HT-29 (cell line): ENCODE measurements at places on chromosomes 4 and X. TPM values are rescaled to one million over a fixed set of nuclear protein-coding genes. Genes with fewer than 3 reads are reported as not detected.

DNA sequence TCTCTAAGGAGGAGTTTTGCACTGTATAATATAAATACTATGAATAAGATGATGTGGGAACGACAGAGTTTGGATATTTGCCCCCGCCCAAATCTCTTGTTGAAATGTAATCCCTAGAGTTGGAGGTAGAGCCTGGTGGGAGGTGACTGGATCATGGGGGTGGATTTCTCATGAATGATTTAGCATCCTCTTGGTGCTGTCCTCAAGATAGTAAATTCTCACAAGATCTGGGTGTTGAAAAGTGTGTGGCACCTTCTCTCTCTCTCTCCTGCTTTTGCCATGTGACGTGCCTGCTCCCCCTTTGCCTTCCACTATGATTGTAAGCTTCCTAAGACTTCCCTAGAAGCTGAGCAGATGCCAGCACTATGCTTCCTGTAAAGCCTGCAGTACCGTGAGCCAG is 241.6 kb upstream of the ETNPPL start:
- DNase-seq, result no peak

GRCh38 chr4:137393044-137393443 is 139.2 kb downstream of the PCDH18 start:
- DNase-seq, result no peak

Gene CDKL2
- not detected in 2 replicates for total RNA-seq

DNA sequence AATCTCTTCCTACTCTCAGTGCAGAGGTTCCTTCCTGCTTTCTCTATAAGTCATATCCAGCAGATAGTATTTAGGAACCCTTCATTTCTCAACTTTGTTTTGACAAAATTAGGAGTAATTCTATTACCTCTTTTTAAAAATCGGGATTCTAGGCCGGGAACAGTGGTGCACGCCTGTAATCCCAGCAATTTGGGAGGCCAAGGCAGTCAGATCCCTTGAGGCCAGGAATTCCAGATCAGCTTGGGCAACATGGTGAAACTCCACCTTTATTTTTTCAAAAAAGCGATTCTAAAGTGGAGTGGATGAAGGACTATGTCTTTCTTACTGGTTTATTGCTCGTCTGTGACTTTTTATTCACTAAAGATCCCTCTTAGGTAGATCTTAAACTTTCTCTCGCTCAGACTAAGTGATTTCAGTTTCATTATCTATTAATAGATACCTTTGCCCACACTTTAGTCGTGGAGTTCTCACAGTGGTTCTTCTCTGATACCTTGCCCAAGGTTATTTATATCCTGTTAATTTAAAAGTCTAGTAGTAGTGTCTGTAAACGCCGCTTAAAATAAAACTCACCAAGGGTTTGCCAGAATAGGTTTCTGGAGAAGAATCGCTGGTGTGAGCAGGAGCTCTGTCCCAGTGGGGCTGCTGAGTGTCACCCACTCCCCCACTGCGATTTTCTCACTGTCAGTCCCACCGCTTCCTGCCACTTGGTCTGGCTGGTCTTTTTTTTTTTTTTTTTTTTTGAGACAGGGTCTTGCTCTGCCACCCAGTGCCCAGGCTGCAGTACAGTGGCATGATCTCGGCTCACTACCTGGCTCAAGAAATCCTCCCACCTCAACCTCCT is 27.0 kb upstream of the TMEM131L start:
- no peak for DNase-seq

GRCh38 chr4:6092971-6093370 is 74.7 kb upstream of the C4orf50 start:
- no peak for DNase-seq

DNA sequence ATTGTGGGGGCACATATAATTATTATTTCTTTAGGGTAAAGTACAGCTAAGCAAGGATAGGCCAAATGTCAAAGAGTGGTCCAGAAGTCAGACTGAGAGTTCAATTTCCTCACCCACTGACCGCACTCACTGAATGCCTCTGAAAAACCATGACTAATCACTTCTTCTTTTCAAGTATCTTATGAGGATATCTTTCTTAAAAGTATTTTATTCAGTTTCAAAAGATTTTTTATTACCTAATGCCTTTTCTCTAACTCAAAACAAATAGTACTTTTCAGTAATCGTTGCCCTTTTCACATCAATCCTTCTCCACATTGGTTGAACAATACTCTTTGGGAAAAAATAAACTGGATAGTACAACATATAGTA is 61.7 kb upstream of the CAMK2D start:
- no peak for DNase-seq

DNA sequence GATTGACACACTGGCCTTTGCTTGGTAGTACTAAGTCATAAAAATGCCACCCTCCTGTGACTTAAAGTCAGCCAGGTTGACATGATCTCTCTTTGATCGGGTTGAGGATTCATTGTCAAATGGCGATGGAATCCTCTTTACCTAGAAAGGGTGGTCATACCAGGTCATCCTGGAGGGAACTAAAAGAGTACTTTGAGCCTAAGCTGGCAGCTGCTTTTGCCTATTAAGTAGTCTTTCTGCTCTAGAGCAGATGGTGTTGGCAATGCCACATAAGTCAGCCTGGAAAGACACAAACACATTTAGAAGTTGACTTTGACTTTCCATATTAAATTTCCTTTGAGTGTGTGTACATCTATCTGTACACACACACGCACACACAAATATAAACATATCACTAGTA is 39.2 kb upstream of the C4orf54 start:
- DNase-seq, result no peak

- DNase-seq, result no peak
These were observed 33.2 kb downstream of the HMX1 start for GRCh38 chr4:8838296-8838960.

Gene IL13RA1
- 22.7 and 25.7 TPM in 2 replicates for total RNA-seq

DNA sequence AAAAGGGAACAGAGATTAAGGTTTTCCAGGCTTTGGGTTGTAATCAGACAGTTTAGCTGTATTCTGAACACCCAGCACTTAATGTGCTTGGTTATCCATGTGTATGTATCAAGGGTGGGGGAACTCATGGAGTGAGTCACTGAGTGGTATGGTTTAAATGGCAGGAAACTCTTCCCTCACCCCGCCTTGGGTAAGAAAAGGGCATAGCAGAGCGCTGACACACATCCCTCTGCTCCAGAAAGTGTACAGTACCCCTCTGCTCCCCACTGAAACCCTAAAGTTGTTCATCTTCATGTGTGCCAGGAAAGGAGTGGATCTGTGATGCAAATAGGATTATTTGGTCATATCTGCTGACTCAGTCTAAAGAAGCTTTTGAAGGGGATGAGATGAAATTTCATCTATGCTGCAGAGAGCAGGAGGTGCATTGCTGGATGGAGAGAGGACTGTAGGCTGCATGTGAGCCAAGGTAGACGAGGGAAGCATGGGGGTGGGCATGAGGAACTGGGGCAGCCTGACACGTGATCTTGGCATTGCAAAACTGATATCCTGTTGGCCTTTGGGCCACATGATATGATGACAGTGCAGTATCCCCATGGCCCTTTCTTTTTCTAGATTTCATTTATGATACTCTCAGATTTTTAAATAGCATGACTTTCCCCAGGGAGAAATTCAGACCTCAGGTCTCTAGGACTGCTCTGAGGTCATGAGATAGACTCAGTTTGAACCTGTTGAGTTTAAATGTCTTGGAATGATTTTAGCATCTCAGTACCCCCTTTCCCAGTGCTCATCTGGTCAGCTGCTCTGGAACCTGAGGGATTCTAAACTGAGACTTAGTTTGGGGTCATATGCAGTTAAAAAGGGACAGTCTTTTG is 84.8 kb downstream of the TMEM164 start:
- DNase-seq, result peak; percentile 54

DNA sequence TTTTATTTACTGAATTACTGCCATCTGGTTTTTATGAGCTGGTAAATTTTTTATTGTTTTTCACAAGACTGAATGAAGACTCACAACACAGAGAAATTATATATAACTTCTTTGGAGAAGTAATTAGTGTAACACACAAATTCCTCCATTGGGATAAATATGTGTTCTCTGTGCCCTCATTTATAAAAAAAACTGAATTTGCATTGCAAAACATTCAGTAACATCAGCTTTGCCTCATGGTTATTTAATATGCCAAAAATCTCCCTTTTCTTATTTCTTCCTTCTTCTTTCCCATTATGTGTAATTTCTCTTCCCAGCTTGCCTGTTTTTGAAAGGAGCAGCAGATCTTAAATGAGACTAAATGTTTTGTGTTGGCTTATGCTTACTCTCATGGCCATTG is 18.5 kb downstream of the CASP6 start:
- no peak for DNase-seq

GRCh38 chr4:185039508-185040273 is 21.4 kb downstream of the HELT start:
- peak; percentile 45 for DNase-seq

DNA sequence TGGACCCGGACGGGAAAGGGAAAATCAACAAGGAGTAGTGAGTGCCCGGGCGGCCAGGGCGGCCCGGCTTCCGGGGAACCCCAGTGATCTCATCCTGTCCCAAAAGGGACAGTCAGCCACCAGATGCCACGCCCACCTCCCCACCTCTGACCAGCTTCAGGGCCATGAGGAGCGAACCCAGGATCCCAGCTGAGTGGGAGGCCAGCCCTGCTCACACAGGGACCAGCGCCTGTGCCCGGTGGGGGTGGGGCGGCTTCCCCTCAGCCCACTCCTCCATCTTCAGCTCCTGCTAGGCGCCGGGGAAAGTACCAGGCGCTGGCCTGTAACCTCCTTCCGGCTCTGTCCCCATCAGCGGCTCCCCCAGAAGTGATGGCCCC is 6.2 kb downstream of the MYL5 start:
- no peak for DNase-seq

Gene XAGE3
- not detected in 2 replicates for total RNA-seq

- no peak for DNase-seq
These were observed 377.4 kb downstream of the SMARCA1 start for GRCh38 chrX:129145840-129146272.

DNA sequence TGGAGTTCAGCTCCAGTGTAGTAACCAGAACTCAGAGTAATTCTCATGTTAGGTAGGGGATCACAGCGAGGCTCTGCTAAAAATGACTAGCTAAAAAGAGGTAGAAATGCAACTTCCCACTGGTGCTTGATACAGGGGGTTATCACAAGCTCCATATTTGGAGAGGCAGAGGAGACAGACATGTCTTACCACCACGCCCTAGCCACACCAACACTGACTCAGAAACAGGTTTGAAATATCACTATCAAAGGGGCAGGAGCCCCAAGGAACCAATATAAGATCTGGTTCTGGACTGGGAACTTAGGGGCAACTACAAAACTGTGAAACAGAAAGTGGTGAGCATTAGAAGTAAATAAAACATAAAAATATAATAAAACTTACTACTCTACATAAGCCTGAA is 62.9 kb downstream of the IQCM start:
- no peak for DNase-seq

Gene IGSF1
- total RNA-seq, result 0.74 and 0.83 TPM in 2 replicates

DNA sequence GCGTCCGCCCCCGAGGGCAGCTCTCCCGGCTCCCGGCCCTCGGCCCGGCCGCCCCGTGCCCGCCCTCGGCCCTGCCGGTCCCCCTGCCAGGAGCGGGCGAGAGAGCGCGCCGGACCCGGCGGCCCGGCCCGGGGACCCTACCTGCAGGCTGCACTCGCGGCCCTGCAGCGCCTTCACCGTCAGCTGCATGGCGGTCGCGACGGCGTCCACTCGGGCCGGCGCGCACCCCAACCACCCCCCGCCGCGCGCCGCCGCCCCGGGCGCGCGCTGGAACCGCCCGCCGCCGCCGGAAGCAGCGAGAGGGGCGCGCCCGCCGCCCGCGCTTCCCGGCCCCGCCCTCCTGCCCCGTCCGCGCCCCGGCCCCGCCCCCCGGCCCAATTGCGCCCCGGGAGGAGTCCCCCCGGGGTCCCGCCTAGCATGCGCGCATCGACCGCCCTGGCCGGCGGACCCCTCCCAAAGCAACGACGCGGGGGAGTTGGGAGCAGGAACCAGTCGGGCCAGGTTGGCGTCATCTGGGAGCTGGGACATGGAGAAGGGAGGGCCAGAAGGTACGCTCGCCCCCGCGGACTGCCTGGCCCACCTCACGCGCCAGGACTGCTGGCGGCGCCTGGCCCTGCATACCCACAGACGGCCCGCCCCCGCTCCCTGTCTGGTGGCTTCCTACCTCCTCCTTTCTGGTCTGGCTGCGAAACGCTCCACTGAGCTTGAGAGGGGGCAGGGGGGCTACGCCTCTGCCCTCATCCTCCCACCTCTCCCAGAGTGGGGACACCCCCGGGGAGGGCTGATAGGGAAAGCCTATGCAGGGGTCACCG is at the start of gene UBL4A:
Gene UBL4A (minus strand): TSS at position 220 of the 812 bp plus-strand sequence. CDS start 31 bp downstream, at position 189.
- DNase-seq, result peak; percentile 89

Gene TLR7
- not detected in 2 replicates for total RNA-seq

Gene BEND2
- not detected in 2 replicates for total RNA-seq
